Lung microvascular endothelial cell (primary cell): ENCODE measurements at places on chromosomes 1 and 21. TPM values are rescaled to one million over a fixed set of nuclear protein-coding genes. Genes with fewer than 3 reads are reported as not detected.

Gene PADI2
- under 0.01 and 0.22 TPM in 2 replicates for total RNA-seq

Gene SV2A
- 1.5 and 2.8 TPM in 2 replicates for total RNA-seq

Gene PIK3R3
- 11.7 and 16.6 TPM in 2 replicates for total RNA-seq

Gene PIK3CD
- total RNA-seq = 2.4 and 2.8 TPM in 2 replicates

Gene KIRREL1
- 14.9 and 16.8 TPM in 2 replicates for total RNA-seq

Gene HSD3B1
- not detected in 2 replicates for total RNA-seq

Gene CRP
- total RNA-seq = not detected in 2 replicates

Gene DISC1
- 3.0 and 4.1 TPM in 2 replicates for total RNA-seq

Gene CD53
- total RNA-seq = not detected in 2 replicates

Gene UTP25
- 3.3 and 5.4 TPM in 2 replicates for total RNA-seq

Gene DNAJC6
- 2.8 and 7.7 TPM in 2 replicates for total RNA-seq

Gene NGF
- under 0.01 and 0.22 TPM in 2 replicates for total RNA-seq

Gene CYP4A22
- total RNA-seq = not detected in 2 replicates

DNA sequence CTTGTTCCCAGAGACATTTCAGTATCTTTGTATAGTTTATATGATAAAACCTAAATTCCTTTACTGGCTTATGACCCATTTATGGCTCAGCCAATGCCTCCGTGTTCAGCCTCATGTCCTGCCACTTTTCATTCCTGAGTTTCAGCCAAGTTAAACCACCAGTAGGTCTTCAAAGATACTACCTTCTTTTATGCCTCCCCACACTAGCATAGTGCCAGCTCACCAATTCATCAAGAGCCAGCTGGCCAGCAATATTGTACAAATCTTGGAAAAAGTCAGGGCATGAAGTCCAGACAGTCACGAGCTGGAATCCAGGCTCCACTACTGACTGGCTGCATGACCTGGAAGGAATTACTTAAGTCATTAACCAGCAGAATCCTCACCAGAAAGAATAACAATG, 446.0 kb downstream of the GPATCH2 start:
- no peak for DNase-seq

DNA sequence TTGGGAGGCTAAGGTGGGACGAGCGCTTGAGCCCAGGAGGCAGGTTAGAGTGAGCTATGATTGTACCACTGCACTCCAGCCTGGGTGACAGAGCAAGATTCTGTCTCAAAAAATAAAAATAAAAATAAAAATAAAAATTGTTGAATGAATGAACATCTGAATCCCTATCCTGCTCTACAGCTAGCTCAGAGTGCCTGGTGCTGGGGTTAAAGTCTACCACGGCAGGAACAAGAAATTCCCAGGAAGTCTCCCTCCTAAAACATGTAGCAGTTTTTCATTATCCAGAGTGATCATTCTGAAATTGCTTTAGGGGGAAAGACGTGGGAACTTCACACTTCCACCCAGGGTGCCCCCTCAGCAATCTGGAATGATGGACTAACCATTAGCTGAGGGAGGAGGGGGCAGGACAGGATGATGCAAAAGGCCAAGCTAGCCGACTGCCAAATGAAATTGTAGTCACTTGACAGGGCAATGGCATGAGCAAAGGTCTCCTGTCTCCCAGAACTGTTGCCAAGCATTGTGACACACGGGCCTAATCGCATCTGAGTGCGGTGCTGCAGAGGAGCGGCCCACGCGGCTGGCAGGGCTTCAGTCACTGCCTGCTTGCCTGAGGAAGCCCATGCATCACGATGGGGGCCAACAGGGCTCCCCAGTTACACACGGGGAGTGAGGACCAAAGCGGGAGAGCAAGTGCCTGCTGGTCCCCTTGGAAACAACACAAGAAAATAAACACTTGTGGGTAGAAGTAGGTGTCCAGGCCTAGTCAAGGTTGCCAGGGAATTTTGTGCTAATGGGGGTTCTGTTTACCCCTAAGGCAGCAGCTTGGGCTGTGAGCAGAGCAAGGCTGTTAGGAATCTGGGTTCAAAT, 85.7 kb downstream of the NENF start:
- DNase-seq = peak; percentile 85

DNA sequence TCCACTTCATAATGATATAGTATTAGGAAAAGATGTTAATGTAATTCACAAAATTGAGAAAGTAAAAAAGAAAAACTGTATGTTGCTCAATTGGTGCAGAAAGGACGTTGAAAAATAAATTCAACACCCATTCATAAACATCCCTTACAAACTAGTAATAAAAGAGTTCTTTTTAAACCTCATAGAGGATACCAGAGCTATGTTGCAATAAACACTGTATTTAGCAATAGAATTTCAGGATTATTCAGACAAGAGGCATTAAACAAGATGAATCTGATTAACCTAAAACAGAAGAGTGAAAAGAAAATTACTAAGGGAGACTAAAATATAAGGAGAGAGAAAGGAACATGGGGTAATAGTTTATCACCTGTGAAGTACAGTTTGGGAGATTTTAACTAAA, 154.8 kb downstream of the NTPCR start:
- DNase-seq = no peak

GRCh38 chr1:246283771-246284410, 223.2 kb downstream of the SMYD3 start:
- DNase-seq = no peak

DNA sequence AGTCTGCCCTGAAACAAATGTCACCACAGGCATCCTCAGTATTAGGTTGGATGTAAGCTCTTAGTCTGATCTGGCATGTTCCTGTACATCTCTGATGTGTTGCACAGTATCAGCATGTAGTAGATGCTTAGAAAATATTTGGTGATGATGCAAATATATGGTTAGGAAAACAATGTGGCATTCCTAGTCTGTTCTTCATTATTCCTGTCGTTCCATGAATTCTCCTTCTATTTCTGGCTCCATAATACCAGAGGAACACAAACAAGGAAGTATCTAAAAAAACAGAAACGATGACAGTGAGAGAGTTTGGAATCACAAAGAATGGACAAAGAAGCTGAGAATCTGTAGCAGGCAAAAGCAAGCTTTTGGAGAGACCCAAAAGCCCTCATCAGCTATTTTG, 236.6 kb downstream of the HHAT start:
- DNase-seq = no peak

GRCh38 chr1:245160288-245160687, 5.5 kb downstream of the KIF26B start:
- DNase-seq = peak; percentile 48

GRCh38 chr1:33337441-33337840, 16.5 kb upstream of the A3GALT2 start:
- no peak for DNase-seq

GRCh38 chr1:1955621-1956094, 36.6 kb upstream of the TMEM52 start:
- no peak for DNase-seq

DNA sequence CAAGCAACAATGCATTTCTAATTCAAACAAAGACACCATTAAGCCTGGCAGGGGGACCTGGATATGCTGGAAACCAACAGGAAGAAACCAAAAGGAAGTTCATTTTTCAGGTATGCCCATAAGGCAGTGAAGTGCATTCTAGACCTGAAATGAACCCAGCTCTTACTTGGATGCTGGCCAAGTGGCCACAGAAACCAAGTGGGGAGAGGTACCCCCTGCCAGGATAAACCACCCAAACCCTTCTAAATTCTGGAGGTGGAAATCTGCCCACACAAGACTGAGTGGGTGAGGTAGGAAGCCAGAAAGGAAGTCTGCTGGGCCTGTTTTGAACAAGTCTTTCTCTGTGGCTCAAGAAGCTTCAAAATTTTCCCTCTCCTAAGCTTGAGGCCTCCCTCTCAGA, 2.6 kb downstream of the CD5L start:
- DNase-seq = no peak

GRCh38 chr1:29121936-29122681, 1.6 kb downstream of the TMEM200B start:
- DNase-seq = no peak

DNA sequence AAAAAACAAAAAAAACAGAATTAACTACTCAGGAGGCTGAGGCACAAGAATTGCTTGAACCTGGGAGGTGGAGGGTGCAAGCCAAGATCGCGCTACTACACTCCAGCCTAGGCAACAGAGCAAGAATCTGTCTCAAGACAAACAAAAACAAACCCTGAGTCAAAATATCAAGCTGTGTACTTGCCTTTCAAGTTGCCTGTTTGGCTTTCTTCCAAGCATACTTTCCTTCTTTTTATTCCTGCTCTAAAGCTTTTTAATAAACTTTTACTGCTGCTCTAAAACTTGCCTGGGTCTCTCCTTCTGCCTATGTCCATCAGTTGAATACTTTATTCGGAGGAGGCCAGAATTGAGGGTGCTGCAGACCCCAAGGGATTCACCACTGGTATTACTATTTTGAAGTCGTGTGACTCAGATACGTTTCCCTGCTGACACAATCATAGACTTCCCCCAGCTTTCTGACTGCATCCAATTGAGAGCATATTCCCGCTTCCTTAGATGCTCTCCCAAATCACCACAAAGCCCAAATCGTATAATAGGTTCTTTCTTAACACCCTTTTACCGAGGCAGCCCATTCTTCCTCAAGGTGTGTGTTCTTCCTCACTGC, 3.5 kb upstream of the ACBD6 start:
- peak; percentile 57 for DNase-seq

DNA sequence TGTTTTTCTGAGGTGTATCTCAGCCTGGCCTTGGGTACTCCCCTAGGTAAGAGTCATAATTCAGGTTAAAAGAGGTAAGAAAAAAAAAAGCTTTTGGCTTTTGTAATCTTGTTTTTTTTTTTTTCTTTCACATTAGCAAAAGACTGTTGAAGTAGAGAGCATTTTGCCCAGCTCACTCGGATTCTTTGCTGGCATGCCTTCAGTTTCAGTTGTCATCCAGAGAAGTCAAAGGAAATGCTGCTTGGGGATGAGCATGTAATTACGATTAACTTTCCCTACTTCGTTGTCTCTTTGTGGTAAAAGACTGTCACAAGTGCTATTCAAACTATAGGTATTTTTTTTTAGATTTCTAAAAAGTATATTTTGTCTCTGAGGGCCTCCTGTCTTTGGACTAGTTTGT, 6.3 kb downstream of the BACH1 start:
- DNase-seq = no peak

GRCh38 chr1:10980841-10981727, 31.4 kb upstream of the TARDBP start:
- no peak for DNase-seq

DNA sequence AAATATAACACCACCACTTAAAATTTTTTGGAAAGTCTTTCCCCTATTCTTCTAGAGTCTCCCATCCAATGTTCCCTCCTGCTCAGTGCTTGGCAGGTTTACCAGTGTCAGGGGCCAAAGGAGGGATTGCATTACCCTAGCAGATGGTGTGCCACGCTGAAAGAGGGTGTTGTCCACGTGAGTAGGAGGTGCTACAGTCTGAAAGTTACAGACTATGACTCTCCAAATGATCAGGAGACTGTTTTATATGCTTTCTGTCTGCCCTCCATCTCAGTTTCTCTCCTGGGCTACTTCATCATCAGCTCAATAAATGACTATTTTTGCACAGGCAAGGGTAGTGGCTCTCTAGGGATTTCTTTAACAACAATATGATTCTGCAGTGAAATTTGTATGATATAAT, 31.3 kb upstream of the ANGPTL7 start:
- no peak for DNase-seq

GRCh38 chr1:166888373-166889111, 12.5 kb upstream of the TADA1 start:
- no peak for DNase-seq

DNA sequence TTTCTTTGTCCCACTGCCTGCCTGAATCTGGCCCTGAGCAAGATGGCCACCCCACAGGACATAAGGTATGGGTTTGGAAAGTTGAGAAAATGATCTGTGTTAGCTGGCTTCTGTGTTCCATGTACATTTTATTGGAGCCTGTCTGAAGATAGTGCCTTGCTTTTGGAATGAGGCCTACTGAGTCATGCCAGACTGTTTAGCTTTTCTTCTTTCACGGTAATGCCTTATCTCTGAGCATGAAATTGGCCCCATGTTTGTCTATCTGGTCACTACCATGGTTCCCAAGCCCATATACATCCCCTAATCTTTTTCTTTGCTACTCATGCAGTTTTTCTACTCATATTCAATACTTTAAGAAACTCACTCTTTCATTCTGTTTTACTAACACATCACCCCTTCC, 85.1 kb upstream of the LMO4 start:
- DNase-seq = no peak

DNA sequence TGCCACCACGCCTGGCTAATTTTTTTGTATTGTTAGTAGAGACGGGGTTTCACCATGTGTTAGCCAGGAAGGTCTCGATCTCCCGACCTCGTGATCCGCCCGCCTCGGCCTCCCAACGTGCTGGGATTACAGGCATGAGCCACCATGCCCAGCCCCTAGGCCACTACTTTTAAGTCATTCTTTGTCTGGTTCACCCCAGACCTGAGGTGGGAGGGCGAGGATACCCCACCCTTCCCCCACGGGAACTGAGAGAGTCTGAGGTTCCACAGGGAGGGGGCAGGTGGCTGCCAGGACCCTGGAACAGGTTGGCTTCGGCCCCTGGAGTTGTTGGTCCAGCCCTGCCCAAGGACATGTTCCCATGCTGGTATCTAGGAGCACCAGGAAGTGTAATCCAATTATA, 7.7 kb upstream of the SDC3 start:
- no peak for DNase-seq

DNA sequence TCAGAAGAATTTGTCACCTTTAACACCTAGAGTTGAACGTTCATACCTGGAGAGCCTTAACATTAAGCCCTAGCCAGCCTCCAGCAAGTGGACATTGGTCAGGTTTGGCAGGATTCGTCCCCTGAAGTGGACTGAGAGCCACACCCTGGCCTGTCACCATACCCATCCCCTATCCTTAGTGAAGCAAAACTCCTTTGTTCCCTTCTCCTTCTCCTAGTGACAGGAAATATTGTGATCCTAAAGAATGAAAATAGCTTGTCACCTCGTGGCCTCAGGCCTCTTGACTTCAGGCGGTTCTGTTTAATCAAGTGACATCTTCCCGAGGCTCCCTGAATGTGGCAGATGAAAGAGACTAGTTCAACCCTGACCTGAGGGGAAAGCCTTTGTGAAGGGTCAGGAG, 52.3 kb downstream of the UBE4B start:
- DNase-seq = no peak

- no peak for DNase-seq
These were observed 19.4 kb downstream of the URB2 start for GRCh38 chr1:229645324-229645993.

DNA sequence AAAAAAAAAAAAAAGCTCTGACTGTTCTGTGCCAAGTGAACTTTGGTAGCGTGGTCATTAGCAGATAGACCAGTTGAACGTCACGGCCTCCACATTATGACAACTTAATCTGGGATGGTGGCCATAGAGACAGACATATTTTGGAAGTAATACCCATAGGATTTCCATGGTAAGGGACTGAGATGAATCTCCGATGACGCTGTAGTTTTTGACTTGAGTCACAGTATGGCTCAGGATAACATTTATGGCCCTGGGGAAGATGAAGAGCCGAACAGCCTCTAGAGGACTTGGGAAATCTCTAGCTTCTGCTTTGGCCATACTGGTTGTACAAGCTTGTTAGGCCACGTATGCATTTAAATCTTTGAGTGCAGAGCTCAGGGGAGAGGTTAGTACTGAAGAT, 214.0 kb downstream of the KCNJ6 start:
- DNase-seq = no peak

DNA sequence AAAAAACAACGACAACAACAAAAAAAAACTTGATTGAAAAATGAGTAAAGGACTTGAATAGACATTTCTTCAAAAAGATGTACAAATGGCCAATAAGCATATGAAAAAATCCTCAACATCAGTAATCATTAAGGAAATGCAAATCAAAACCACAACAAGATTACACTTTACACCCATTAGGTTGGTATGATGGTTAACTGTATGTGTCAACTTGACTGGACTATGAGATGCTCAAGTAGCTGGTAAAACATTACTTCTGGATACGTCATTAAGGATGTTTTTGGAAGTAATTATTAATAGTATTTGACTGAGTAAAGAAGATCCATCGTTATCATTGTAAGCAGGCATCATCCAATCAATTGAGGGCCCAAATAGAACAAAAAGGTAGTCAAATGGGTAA, 34.9 kb upstream of the LYPLAL1 start:
- DNase-seq = no peak
